ENCODE measurements at places on chromosomes 2 and 18.

DNA sequence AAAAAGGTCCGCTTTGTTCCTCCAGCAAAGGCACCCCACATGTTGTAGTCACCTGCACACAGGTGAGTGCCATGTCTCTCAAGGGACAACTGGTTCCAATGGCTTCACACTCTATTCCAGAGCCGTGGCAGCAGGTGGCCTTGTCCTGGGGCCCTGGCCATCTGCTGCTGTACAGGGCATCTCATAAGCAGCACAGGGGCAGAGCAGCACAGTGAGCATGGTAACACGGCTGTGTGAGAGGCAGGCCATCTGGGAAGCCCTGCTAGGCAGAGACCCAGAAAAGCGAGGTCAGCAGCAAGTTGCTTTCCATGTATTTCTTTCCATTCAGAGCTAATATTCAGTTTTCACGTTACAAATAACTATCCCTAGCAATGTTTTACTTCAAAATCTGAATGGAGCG lies 54.7 kb downstream of the CMPK2 start:
- DNase-seq: no peak

DNA sequence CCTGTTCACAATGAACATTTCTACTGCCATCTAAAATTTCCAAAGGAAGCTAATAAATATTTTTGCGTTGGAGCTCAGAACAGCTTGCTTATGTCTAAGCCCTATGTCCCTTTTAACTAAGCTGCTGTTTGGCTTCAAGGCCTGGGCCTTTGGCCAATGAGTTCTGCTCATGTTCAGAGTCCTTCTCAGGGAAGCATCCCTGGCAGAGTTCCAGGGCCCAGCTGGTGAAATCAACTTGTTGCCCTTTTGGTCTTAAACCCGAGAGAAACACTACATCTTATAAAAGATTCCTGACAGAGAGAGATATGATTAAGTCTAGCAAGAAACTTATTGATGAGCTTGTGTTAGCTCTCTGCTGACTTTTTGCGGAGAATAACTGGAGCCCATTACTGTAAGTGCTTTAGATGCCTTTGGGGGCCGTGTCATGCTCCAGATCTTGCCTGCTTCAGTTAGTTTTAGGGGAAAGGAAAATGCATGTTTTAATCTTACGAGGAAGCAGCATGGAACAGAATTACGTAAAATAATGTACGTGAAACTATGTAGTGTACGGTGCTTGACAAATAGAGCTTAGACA lies 102.5 kb upstream of the NOSTRIN start:
- DNase-seq: no peak

- no peak for DNase-seq
These were observed 300.4 kb downstream of the ZNF407 start for GRCh38 chr18:74897971-74898657.

GRCh38 chr2:215032153-215032552 lies 106.3 kb downstream of the ABCA12 start:
- no peak for DNase-seq

DNA sequence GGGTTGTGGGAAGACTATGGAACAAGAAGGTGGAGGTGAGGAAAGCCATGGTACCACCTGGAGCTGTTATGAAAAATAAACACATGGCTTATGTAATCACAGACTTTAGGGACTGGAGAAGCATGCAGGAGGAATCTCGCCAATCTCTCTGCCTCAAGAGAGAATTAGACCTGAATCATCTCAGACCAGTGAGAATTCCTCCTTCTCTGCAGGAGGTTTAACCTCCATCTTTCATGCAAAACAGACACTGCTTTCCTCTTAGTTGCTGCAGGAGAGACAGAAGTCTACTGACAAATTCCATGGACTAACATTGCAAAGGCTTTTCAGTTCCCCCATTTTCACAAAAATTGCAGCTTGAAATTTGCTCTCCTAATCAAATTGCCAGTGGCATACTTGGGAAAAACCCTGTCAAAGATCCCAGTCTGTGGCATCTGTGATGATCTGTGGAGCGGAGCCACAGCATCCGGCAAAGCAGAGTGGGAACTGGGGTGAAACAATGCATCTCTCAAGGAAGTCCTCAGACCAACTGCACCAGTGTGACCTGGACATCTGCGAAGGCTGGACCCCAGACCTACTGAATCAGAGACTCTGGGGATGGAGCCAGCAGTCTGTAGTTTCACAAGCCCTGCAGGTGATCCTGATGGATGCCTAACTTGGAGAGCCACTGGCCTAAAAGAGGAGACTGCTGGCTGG lies 28.6 kb upstream of the NCKAP5 start:
- DNase-seq: no peak
